Lung (tissue), 17 donors: ENCODE measurements at places on chromosomes 1 and 21.

DNA sequence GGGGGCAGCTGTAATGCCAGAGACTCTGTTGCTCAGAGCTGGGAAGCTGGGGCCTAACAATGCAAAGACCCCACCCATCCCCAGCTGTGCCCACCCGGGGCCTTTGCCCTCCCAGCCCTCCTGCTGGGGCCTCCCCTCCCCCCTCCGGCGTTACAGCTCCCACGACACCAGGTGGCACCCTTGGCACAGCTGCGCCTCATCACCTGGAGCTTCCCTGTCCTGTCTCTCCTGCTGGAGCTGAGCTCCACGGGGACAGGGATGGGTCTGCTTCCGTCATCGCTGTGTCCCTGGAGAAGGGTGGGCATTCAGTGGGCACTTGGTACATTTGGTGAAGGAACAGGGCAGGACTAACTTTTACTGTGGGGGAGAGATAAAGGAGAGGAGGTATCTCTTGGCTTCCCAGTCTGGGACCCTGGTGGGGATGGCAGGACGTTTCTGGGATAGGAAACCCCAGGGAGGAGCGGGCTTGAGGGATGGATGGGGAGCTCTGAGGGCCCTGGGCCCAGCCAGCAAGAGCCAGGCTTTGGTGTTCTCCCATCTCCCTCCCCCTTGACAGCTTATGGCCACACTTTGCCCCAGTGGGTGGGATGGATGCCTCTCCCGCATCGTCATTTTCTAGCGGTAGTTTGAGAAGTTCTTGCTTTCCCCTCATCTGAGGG lies 453.2 kb downstream of the PTPRU start:
- DNase-seq = peak; percentile 7

DNA sequence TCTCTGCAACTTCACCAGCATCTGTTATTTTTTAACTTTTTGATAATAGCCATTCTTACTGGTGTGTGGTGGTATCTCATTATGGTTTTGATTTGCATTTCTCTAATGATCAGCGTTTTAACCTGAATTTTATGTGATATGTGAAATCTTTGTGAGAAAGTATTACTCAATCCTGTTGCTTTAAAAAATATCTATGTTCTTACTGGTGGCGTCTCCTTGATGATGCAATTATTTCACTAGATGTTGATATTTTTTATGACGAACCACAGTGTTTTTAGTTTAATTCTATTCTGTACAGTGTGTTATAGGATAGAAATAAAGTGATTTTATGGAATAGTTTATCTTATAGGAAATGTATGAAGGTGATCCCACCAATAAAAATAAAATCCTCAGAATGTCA lies 54.7 kb upstream of the GPR88 start:
- no peak for DNase-seq

GRCh38 chr1:156281281-156281680 lies 1.3 kb downstream of the SMG5 start:
- no peak for DNase-seq

- DNase-seq = no peak
These were observed 3.8 kb upstream of the GRHL3 start for GRCh38 chr1:24315391-24315790.

DNA sequence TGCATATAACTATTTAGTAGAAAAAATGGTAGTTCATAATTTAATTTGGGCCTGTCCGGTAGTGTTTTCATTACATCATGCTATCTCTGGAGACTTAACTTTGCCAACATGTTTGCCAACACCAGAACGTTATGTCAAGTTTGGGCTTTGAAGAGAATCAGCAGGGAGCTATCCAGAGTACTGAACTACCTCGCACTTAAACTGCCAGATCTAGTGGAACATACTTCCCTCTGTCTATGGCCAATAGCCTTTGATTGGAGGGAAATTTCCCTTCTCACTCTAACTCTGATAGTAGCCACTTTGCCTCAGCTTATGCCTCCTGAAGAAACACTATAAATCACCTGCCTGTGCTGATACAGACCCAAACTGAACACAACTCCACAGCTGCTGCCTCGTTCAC lies 10.0 kb downstream of the LRRC53 start:
- peak; percentile 86 for DNase-seq

DNA sequence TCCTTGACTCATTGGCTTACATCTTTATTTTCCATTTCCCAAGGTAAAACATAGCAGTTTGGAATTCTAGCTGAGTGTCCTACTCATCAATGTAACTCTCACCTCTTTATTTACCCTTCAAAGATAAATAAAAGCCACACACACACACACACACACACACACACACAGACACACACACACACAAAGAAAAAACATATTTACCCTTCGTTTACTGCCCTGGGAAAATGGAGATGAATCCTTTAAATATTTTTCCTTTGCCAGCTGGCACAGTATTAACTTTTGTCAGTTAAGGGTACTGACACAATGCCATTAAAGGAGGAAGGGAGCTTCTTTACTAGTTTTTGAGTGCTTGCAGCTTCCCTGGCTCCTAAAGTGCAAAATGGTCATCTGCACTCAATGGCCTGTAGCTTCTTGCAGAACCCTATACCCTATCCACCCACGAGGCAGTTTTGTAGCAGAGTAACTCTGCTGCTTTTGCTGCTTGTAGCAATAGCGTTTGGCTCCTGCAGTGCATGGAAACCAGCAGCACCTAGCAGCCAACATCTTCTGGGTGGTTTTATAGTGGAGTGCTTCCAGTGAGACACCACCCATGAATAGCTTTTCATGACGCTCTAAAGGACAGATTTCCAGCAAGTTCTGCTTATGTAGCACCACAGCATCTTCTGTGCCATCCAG lies 103.7 kb downstream of the HS2ST1 start:
- DNase-seq = peak; percentile 70

GRCh38 chr1:188466539-188466938 lies 1637.8 kb downstream of the PLA2G4A start:
- DNase-seq = no peak

DNA sequence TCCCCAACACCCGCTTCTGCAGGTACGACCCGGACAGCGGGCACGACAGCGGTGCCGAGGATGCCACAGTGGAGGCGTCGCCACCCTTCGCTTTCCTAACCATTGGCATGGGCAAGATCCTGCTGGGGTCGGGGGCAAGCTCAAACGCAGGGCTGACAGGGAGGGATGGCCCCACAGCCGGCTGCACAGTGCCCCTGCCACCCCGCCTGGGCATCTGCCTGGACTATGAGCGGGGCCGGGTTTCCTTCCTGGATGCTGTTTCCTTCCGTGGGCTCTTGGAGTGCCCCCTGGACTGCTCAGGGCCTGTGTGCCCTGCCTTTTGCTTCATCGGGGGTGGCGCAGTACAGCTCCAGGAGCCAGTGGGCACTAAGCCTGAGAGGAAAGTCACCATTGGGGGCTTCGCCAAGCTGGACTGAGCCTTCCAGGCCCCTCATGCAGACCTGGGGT lies 10.1 kb downstream of the TRIM46 start:
- DNase-seq = no peak

DNA sequence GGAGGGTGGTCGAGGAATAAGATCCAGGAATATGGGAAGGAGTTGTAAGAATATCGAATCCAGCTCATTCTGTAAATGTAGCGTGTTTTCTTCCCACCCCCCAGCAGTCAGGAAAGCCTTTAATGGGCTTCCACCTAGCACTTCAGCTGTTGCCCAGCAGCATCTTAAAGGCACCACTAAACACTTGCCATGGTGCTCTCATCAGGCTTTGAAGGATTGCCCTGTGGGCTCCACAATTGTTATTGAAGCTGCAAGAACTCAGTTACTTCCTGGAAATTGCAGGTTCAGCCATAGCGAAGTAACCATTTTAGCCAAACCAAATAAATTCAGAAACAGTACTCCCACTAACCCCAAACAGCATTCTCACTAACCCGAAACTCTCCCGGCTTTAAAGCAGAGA lies 511.2 kb downstream of the PLPP3 start:
- no peak for DNase-seq

DNA sequence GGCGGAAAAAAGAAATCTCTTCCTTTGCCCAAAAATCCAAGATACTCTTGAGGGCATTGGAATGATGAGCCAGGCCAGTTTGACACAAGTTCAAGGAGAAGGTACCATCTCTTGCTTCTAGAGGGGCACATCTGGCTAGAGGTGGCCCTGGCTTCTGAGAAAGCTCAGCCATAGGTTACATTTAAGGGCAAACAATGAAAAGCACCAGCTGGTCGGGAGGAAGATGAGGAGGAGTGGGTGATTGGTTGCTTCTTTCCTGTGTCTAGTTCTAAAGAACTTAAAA lies 132.0 kb downstream of the DHRS3 start:
- no peak for DNase-seq

DNA sequence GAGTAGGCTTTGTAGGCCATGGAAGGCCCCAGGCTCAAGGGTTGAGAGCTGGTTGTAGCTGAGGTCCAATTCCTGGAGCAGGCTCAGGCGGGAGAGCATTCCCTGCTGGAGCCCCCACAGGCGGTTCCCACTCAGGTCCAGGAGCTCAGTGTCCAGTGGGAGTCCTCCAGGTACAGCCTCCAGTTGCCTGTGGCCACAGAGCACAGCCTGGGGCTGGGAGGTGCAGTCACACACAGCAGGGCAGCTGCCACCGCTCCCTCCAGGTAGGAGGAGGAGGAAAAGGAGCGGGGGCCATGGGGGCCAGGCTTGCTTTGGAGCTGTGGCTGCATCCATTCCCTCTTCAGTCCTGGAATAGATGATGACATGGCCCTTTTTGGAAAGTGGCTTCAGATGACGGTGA lies 2.8 kb downstream of the LINGO4 start:
- no peak for DNase-seq

- DNase-seq = no peak
These were observed 724.6 kb downstream of the PTPRU start for GRCh38 chr1:29960876-29961275.

DNA sequence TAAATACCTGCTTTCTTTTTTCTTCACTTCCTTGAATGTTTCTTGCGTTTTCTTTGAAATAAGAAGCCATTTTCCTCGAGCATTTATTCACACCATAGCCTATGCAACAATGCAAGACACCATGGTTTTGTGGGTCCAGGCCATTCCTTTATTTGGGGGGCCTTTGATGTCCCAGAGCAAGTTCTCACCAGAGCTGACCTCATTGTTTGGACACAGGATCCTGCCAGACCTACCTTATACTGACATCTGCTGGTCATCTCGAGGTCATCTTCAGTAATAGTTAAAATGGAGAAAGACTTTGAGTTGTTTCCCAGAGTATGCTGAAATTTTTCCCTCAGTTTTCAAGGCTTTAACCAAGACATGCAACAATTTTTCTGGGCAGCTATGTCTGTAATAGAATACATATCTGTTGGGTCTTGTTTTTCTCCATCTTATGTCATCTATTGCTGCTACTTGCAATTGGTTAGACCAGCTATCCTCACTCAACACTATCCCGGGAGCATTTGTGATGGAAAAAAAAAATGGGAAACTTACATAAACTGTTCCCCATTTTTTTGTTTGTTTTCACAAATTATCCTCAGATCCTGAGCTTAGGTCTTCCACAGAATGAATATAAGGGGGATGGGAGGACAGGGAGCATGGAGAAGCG lies 34.0 kb upstream of the BACE2 start:
- DNase-seq = peak; percentile 69

GRCh38 chr1:235639226-235640205 lies 10.1 kb downstream of the GNG4 start:
- no peak for DNase-seq

DNA sequence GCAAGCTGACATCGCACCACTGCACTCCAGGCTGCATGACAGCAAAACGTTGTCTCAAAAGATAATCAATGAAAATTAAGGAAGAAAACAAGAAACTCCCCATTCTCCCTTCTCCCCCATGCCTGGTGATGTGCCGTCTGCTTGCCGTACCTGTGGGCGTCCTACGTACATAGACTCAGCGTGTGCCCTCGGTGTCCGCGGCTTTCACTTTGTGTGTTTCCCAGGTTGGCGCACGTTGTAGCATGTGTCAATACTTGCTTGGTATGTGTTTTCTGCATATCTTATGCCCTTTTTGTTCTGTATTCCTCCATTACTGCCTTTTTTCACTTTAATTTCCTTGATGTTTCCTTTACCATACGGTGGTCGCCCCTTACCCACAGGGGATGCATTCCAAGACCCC lies 53.8 kb downstream of the PCNT start:
- no peak for DNase-seq
